ENCODE measurements at places on chromosomes 2 and 18. TPM values are rescaled to one million over a fixed set of nuclear protein-coding genes. Genes with fewer than 3 reads are reported as not detected.

Gene CDH19
- total RNA-seq: 2.3 TPM

Gene RAX
- total RNA-seq: not detected

Gene GPR55
- total RNA-seq: not detected

Gene ALPP
- total RNA-seq: 0.35 TPM

Gene DPYSL5
- 5.9 TPM for total RNA-seq

Gene ECEL1
- total RNA-seq: 0.37 TPM

Gene CPO
- total RNA-seq: not detected

Gene NT5C1B
- total RNA-seq: not detected

Gene COL4A3
- 0.65 TPM for total RNA-seq

Measured in A549 treated with CpdA at 1 μM for 4 hours (cell line).